ENCODE measurements at places on chromosomes 5 and 9. TPM values are rescaled to one million over a fixed set of nuclear protein-coding genes. Genes with fewer than 3 reads are reported as not detected.

GRCh38 chr5:180640611-180640860 is 8.9 kb downstream of the FLT4 start:
- ATAC-seq = no peak

DNA sequence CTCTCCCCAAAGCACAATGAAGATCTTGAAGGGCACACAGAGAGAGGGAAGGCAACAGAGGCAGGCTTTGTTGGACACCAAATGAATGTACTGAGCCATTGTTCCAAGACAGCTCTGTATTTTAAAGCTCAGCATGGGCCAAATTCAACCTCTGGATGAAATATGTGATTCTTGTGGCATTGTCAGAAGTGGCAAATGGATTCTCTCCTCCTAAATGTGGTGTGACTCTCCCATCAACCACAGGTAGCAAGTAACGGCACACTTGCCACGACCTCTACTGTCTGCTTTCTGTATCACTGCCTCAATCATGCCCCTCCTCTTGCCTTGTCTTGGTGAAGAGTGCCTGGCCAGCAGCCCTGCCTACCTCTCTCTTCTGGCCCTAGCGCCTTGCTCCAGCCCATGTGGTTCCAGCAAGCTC is 6.1 kb upstream of the MOB3B start:
- peak; percentile 48 for ATAC-seq

DNA sequence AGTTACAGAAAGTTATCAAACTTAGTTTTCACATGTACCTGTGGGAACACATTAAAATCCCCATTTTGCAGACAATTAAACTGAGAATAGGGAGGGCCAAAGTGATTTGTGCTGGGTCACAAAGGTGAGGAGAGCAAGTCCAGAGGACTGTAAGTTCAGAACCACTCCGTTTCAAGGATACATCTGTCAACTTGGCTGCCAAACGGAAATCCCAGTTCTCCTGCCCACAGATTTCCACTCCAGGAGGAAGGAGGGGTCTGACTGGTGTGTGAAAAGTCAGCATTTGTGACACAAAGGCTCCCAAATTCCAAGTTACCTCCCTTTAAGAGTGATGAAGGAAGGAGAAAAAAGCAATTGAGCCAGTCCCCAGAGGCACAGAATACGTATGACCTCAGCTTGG is 42.3 kb downstream of the PRELID2 start:
- no peak for ATAC-seq

- ATAC-seq = no peak
Observed at GRCh38 chr5:74578356-74579044, 62.0 kb downstream of the ENC1 start.

The ARAP3 gene
- 3.3 TPM for total RNA-seq

GRCh38 chr5:52870448-52870847 is 82.7 kb downstream of the ITGA1 start:
- peak; percentile 15 for ATAC-seq

- ATAC-seq = no peak
Observed at GRCh38 chr9:3497401-3497800, 28.4 kb downstream of the RFX3 start.

The PCSK5 gene
- total RNA-seq = 13.6 TPM
